Activated naive CD8-positive, alpha-beta T cell treated with anti-CD3 and anti-CD28 coated beads, Interleukin-2, amount 50 U/mL, for 24 hours (primary cell): ENCODE measurements at places on chromosomes 13 and 19.

DNA sequence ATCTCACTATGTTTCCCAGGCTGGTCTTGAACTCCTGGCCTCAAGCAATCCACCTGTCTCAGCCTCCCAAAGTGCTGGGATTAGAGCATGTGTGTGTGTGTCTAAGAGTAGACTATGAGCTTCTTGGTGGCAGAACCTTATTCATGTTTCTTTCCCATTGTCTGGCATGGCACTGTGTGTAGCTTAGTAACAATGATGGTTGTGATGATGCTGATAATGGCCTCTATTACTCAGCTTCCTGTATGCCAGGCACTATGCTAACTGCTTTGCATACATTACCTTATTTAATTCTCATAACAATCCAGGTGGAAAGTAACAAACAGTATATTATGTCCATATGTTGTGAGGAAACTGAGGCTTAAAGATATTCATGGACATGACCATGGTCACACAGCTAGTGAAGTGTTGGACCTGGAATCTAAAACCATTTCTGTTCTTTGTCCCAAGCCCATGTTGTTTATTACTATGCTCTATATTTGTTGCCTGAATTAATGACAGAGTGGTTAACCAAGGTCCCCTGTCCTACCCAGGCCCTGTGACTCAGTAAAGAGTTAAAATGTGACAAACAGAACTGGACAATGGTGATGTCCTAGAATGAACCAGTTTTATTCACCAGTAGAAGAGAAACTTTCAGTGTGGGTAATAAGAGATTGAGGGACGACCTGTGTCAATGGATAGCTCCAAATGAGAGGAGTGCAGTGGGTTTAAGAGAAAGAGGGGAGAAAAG, 109.6 kb downstream of the KLF5 start:
- DNase-seq: no peak

DNA sequence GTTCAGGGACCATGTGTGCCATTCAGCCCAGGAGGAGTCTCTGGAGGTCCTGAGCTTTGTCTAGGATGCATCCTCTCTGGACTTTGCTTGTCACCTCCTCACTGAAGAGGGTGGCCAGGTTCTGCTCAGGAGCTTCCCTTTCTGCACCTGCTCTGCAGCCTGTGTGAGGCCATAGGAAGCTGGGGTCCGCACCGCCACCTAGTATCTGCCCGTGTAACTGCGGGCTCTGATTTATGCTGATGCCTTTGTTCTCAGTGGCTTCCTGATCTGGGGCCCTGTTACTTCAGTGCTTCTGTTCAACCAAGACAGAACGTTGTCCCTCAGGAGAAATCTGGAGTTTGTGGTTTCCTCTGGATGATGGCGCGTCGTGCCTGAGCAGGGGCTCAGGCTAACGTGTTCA, 15.5 kb downstream of the ZNF610 start:
- DNase-seq: no peak

DNA sequence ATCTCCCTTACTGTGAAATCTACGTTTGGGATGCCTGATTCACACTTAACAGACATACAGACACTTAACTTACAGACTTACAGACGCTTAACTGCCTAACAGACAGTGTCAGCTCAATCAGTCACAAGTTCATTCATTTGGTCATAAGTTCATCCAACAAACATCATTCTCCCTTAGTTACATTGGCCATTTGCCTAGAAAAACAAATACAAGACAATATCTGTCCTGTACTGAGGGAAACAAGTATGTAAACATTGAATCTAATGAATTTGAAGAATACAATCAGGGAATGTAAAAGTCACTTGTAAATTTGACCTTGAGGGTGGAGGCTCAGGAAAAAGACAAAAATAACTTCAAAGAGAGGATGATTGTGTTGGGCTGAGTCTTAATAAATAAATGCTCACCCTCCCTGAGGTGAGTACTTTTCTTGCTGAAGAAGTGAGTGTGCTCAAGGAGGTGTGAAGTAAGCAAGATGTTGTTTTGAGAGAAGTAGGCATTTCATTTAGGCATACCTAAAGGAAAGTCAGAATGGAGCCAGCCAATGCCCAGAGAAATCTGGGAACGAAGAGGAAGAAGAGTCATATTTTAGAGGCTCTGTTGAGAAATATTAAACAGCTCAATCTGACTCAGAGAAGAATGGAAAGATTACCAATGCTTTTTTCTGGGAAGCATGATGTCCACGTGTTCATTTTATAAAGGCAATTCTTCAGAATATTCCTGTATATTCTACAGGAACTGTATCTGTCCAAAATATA, 958.4 kb upstream of the SLC10A2 start:
- DNase-seq: no peak

DNA sequence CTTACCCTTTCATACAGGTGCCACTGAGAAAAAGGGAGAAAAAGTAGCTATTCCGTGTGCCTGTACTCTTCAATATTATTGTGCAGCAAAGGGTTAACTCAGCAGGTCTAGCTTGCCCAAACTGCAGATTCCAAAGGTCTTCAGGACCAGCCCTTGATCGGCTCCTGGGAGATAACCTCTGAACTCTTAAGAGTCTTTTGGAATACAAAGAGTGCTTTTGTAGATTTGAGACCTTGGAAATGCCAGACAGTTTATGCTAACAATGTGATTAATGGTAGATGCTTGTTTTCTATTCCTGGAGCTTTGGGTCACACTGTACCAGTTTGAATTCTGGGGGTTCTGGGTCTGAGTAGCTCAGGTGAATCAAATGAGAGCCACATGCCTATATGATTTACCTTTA, 844.7 kb upstream of the MIR17HG start:
- no peak for DNase-seq

- DNase-seq: no peak
Observed at GRCh38 chr19:8395621-8396082, 5.5 kb downstream of the RAB11B start.

GRCh38 chr19:815079-815774, 6.5 kb downstream of the PLPPR3 start:
- no peak for DNase-seq

DNA sequence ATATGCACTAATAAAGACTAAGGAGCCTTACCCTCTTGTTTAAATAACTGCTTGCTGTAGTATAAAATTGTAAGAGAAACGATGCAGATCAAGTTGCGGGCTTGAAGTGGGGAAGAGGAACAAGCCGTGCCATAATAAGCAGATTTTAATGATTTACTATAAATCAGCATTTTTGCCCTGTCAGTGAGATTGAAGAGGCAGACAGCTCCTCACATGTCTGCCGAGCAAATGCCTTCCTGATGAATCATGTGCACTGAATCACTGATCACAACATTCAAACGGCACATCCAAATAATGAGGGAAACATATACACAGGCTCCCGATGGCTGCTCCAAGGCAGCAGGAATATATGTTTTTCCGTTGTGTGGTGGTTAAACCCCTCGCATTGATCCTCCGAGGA, 282.9 kb downstream of the TSHZ3 start:
- no peak for DNase-seq
